ENCODE measurements at places on chromosomes 11 and 22.

- no peak for DNase-seq
Observed at GRCh38 chr11:95544095-95544856, 245.3 kb downstream of the FAM76B start.

DNA sequence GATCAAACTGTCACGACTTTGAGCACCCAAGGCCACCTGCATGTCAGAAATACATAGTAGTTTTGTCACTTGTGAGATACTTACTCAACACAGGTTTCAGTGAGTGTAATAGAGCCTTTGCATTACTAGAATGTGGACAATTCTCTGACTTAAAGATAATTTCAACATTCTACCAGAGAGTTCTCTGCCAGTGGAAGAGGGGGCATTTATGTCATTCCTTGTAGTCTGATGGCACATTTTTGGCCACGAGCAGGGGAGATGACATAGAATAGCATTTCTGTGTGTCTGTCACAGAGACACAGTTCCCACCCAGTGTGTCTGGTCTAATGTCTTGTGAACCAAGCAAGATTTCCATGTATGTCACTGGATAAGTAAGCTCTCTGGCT is 112.5 kb downstream of the DBX1 start:
- no peak for DNase-seq

GRCh38 chr22:38952281-38952993 is 5.0 kb upstream of the APOBEC3A start:
- DNase-seq, result no peak

DNA sequence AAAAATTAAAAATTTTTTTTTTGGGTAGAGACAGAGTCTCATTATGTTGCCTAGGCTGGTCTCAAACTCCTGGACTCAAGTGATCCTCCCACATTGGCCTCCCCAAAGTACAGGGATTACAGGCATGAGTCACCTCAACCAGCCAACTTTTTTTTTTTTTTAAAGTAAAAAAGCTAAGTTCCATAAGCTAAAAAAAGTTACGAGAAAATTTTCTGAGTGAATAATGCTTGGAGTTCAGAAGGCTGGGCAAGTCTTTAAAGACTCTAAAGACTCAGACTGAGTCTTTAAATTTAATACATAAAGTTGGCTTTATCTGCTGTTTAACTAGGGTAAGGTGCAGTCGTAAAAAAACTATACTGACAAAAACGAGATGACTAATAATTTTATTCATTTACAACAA is 5.6 kb downstream of the DDX6 start:
- no peak for DNase-seq

DNA sequence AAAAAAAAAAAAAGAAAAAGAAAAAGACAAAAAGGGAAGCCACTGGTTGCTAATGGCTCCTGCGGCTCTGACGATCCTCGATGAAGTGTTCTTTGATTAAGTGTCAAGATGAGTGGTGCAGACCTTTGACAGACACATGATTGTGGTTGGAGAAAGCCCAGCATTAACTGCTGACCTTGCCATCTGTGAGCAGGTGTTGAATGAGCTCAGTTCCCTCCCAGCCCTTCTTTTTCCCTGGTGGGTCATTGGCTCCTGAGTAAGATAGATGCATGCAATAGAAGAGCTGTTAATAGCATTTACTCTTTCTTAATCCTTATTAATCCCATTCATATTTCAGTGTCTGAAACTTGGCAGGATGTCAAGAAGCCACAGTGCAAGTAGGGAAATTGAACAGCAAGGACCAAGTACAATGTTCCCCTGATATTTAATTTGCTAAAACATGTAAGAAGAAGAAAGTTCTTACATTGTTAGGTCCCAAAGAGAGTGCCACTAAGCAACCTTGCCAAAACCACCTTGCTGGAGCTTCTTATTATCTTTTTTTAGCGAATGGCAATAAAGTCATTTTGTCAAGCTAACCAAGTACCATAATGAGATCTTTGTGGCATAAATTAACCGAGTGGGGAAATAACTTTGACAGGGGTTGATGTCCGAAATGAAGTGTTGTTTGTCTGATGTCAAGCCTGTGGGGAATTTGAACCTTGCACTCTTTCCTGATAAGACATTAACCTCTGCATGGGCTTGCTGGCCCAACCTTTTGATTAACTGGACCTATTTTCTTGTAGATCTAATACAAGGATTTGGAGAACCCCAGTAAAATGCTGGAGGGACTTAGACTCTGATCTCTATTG is 113.7 kb downstream of the PTPRJ start:
- DNase-seq, result no peak

GRCh38 chr11:126512251-126512650 is 156.8 kb downstream of the ST3GAL4 start:
- no peak for DNase-seq

DNA sequence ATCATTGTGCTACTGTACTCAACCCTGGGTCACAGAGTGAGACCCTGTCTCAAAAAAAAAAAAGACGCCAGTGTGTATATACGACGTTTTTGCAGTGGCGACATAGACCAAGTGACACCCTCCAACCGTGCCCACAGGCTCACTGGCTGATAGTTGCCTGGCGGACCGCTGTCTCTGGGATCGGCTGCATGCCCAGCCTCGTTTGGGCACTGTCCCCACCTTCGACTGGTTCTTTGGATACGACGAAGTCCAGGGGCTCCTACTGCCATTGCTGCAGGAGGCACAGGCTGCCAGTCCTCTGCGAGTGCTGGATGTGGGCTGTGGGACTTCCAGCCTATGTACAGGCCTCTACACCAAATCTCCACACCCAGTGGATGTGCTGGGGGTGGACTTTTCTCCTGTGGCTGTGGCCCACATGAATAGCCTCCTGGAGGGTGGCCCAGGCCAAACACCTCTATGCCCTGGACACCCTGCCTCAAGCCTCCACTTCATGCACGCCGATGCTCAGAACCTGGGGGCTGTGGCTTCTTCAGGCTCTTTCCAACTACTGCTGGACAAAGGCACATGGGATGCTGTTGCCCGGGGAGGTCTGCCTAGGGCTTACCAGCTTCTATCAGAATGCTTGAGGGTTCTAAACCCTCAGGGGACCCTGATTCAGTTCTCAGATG is 1.3 kb downstream of the CSKMT start:
- DNase-seq, result no peak

DNA sequence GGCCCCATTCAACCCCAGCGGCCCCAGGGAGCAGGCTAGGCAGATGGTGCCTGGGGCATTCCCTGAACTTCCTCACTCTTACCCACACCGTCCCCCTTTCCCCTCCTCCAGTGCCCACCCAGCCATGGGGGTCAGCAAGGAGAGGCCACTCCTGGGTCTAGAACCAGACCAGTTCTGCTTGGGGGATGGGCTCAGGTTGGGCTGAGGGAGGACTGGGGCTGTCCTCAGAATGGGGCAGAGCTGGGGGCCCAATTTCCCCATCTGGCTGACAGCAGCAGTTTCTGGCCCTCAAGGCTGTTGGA is 12.4 kb downstream of the SCYL1 start:
- DNase-seq, result no peak

GRCh38 chr11:75563501-75563977 is 1.5 kb downstream of the SERPINH1 start:
- DNase-seq, result no peak

DNA sequence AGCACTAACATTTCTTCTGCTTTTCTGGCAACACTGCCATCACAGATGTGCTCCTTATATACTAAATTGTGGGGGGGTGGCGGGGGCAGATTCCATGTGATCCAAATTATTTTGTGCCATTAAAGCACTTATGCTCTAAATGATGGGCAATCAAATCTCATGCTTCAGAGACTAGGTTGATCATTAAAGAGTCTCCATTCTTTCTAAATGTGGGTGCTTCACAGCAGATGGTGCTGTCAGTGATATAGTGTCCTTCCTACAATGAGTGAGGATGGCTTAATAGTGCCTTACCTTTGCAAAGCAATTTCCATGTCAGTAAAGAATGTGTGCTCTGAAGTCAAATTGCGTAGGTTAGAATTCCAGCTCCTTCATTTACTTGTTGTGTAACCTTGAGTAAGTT is 589.8 kb downstream of the ETS1 start:
- no peak for DNase-seq

- no peak for DNase-seq
Observed at GRCh38 chr11:61134801-61135257, 26.4 kb downstream of the VPS37C start.

- no peak for DNase-seq
Observed at GRCh38 chr22:24070553-24070952, 59.4 kb downstream of the CABIN1 start.

- no peak for DNase-seq
Observed at GRCh38 chr22:22327723-22328122, 83.1 kb downstream of the VPREB1 start.

GRCh38 chr22:31626427-31627150 is 35.4 kb downstream of the PISD start:
- no peak for DNase-seq

DNA sequence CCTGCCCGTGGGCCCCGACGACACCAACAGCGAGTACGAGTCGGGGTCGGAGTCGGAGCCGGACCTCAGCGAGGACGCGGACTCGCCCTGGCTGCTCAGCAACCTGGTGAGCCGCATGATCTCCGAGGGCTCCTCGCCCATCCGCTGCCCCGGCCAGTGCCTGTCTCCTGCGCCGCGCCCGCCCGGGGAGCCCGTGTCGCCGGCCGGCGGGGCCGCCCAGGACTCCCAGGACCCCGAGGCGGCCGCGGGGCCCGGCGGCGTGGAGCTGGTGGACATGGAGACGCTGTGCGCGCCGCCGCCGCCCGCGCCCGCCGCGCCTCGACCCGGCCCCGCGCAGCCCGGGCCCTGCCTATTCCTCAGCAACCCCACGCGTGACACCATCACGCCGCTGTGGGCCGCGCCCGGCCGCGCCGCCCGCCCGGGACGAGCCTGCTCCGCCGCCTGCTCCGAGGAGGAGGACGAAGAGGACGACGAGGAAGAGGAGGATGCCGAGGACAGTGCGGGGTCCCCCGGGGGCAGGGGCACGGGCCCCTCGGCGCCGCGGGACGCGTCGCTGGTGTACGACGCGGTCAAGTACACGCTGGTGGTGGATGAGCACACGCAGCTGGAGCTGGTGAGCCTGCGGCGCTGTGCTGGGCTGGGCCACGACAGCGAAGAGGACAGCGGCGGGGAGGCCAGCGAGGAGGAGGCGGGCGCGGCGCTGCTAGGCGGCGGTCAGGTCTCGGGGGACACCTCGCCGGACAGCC is 3.8 kb downstream of the MAPK8IP2 start:
- no peak for DNase-seq

GRCh38 chr11:70025308-70025707 is 52.8 kb upstream of the ANO1 start:
- no peak for DNase-seq

DNA sequence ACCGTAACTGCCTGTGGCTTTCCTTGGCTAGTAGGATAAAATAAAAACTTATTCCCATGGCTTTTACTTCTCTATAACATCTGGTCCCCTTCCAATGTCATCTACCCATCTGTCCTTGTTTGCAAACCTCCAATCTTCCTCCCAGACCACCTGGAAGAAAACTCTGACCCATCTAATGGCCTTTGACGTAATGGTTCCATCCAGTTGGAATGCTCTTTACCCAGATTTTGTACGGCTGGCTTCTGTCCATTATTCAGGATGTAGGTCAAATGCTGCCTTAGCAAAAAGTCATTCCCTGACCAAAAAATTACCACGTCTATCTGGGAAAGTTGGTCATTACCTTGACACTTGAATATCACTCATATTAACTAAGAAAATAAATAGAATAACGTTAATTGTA is 577.9 kb upstream of the ANO5 start:
- DNase-seq, result no peak

DNA sequence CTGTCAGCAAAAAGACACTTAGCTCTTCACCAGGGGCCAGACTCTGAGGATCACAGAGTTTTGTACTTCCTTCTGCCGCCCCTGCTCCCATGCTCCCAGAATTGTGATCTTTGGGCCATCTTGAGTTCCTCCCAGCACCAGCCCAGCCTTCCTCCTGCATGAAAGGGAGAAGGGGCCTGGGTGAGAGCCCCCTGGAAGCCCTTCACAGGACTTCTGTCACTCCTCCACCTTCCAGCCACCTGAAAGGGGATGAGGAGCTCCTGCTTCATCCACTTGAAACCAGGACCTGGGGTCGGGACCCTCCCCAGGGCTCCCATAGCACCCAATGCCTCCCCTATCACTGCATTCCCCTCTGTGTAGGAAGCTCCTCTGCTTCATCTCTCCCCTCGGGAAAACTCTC is 174.2 kb downstream of the BUD13 start:
- DNase-seq, result no peak

DNA sequence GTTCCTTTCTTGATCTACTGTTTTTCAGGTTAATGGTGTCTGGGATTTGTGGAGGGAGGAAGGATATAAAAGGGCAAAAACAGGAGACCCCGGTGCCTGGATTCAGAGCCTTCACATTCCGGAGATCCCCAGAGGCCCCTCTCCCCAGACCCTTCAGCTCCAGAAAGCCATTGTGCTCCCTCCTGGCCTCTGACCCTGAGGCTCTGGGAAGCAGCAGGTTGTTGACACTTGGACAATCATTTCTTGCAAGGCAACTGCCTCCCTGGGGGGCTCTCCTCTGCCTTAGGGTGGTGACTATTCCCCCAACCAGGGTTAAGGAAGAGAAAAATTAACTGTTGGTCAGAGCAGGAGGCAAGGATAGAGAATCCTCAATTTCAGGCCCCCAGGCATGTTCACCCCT is 86.9 kb upstream of the NNMT start:
- no peak for DNase-seq

DNA sequence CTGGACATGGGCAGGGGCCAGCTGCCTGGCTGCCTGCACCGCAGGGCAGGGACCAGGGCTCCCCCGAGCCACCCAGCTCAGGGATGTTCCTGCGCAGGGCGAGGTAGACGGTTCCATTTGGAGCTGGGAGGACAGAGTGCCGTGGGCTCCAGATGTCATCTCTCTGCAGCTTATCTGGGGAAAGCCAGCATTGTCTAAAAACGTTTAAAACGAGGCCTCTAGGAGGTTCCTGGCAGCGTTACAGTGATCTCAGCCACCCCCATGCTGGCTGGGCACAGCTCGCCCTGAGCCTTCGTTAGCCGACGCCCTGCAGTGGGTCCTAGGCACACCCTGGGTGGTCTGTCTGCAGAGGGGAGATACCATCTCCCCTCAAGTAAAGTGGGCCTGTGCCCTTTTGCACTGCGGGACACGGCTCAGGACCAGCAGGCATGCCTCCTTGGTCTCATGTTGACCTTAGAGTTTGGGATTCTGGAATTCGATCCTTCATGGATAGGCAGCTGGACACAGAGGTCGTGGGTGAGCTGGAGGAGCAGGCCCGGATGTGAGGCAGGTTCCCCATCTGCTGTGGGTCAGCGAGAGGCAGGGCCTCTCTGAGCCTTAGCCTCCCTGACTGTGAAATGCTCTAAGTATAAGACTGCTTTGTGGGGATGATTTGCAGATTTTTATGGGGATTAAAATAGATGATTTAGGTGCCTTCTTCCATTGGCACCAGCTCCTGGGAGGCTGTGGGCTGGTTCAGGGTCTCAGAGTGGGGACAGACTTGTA is 14.1 kb downstream of the SYNGR1 start:
- no peak for DNase-seq
